ENCODE measurements at places on chromosomes 1 and 21.

DNA sequence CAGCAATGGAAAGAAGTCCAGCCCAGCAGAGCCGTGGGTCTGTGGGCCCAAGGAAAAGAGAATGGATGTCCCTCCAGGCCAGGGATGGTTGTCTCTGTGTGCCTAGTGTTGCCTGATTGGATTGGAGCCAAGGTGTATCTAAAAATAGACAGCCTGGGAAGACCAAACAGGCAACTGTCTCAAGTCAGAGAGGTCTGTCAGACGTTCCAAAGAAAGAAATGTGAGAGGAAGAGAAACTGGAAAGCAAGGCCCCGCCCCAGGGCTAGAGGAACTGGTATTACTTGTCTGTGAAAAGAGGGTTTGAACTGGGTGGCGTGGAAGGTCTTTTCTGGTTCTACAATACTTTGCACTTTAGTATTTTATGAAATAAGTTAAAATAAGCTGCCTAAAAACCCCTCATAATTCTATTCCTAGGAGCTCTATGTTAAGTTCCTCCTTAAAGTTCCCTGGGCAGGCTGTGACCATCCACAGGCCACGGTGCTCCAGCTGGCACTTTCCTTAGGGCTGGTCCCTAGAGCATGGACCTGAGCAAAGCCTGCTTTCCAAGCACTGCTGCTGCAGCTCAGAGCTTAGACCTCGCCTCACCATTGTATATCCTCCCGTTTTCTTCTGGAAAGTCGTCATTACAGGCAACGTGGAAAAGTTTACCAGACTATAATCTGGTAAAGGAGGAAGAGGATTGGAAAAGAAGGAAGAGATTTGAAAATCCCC is 151.6 kb downstream of the DISC1 start:
- DNase-seq = no peak

GRCh38 chr1:1432951-1433803 is 2.3 kb upstream of the VWA1 start:
- no peak for DNase-seq

DNA sequence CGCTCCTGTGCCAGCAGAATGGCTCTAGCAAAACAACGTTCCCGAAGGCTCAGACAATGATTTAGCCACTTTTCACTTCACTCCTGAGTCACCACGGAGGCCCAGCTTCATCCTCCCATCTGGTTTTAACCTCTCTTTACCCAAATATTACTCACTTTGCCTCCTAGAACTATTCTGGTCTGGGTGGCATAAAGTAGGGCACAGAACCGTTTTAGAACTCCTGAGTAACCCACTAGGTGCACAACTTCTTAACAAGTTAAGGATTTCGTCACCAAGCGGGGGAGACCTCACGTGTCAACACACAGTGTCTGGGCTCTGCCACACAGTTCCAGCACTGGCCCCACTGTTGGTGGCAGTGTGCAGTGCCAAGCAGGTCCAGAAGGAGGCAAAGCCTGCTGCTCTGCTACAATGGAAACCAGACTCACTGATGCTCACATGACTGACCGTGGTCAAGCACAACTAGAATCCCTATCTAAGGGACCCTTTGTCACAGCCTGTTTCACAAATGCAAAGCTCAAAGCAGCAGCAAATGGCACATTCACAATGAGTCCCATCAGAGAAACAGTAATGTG is 121.7 kb downstream of the SIPA1L2 start:
- no peak for DNase-seq

GRCh38 chr1:5098981-5099385 is 444.6 kb downstream of the AJAP1 start:
- no peak for DNase-seq

DNA sequence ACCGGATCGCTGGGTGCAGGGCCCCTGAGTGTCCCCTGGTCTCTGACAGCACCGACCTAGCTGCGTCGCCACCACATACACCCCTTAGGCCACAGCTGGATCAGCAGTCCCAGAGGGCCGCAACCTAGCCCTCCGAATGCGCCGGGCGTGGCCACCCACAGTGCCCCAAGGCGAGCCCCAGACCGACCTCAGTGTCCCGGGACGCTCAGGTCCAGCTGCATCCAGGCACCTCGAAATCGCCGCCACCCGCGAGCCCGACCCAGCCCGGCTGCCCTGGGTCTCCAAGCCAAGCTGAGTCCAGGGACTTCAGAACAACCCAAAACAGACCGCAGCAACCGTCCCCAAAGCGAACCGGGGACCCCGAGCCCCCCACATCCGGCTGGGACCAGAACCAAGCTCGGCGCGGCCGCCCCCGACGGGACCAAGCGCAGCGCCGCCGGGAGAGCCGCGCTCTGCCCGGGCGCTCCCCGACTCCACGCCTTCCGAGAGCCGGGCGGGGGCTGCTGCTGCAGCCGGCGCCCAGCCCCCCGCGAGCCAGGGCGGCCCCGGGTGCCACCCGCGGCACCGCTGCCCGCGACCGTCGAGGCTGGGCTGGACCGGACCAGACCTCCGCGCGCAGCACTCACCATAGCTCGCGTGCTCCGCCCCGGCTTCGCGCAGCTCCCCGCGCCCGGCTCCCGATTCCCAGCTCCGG is 54.6 kb upstream of the ECE1 start:
- DNase-seq = no peak

GRCh38 chr1:56566994-56567393 is 12.4 kb downstream of the PLPP3 start:
- no peak for DNase-seq

GRCh38 chr1:27255136-27255535 is 20.7 kb downstream of the WDTC1 start:
- DNase-seq = no peak

- DNase-seq = no peak
These were observed 10.3 kb downstream of the ZYG11A start for GRCh38 chr1:52852854-52853253.

DNA sequence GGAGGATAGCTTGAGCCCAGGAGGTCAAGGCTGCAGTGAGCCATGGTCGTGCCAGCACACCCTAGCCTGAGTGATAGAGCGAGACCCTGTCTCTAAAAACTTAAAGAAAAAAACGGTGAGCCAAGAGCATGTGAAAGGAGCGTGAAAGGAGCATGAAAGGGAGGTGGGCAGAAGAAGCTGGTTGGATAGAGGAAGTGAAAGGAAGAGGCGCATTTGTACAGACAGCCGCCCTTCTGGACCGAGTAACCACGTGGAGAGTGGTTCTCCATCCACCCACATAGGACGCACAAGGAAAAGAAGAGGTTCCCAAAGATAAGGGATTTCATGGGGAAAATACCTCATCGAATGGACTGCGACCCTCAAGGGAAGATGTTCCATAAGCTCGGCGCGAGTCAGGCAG is 60.4 kb upstream of the IFNAR2 start:
- no peak for DNase-seq

- no peak for DNase-seq
These were observed 4.5 kb downstream of the SH3GLB1 start for GRCh38 chr1:86708920-86709319.

- DNase-seq = no peak
These were observed 1.1 kb upstream of the NENF start for GRCh38 chr1:212431644-212432043.

All from activated T-helper 1 cell treated with anti-CD3 and anti-CD28 coated beads, Interleukin-2, amount 50 U/mL, for 16 hours (primary cell).